ENCODE measurements at places on chromosomes 7 and 10.

DNA sequence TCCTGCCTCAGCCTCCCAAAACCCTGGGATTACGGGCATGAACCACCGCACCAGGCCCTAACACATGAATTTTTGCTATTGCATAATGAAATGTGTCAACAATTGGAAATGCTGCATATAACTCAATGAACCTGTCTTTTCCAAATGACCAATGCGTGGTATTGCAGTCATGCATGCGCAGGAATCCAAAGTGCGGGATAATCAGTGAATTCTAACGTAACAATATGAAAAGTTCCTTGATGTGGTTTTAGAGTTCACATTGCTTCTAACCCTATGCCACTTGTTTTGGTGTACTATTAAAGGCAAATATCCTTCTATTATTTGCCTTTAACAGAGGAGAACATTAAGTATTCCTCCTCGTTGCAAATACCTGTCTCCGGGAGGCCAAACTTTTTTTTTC lies 10.5 kb downstream of the TDRD1 start:
- no peak for DNase-seq

DNA sequence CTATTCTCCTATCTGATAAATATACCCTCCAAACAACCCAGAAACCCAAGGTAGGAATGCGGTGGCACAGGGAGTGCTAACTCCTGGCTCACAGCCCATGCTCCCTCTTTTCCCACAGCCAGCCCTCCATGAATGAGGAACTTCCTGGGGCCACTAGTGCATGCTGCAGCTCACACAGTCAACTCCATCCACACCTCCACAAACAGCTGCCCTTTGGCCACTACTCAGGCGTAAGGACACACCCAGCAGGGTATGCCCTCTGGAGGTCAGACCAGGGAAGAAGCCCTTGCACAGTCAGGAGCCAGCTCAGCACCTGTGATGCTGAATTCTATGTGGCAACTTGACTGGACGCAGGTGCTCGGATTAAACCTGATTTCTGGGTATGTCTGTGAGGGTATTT lies 85.2 kb upstream of the PIK3CG start:
- DNase-seq: no peak

GRCh38 chr7:566100-566499 lies 46.5 kb upstream of the PDGFA start:
- no peak for DNase-seq

DNA sequence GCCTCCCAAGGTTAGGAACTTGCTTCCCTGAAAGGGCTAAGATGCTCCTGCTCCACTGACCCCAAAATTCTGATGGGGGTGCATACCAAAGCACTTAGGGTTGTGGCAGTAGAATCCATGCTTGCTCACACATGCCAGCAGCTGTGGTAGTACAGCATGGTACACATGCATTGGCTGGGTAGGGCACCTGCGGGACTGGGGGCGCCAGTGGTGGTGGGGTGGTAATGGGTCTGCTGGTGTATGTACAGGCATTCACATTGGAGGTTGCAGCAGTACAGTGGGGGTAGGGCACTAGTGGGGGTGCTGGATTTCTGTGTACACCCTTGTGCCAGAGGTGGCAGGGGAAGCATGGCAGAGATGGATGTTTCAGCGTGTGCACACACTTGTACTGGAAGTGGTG lies 72.3 kb upstream of the TAS2R16 start:
- DNase-seq: no peak

GRCh38 chr7:130228840-130229502 lies 21.3 kb downstream of the SSMEM1 start:
- DNase-seq: no peak

DNA sequence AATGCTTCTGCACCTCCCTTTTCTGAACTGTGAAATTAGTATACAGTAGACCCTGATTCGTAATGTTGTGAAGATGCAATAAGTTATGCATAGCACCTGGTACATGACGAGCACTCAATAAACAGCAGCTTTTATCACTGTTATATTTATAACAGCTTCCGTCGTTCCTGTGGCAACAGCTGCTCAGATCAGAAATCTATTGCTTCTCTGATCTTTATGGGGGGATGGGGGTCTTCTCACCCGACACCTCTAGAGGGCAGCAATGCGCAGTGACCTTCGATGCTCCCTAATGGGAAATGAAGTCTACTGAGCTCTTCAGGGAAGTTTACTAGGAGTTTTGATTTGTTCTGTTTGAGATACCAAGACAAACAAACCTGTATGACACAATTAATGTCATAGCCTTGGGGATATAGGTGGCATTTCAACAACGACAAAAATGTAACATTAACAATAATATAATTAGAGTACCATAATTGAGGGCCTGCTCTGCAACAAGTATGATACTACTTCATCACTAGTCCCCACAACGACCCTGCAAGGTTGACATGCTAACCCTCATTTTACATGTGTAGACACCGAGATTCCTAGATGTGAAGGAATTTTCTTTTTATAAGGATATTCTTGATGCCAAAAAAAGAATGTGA lies 289.6 kb downstream of the SFMBT2 start:
- peak; percentile 82 for DNase-seq
